Activated CD8-positive, alpha-beta T cell treated with anti-CD3 and anti-CD28 coated beads for 36 hours (primary cell): ENCODE measurements at places on chromosomes 11 and 22. TPM values are rescaled to one million over a fixed set of nuclear protein-coding genes. Genes with fewer than 3 reads are reported as not detected.

Gene ZP1
- not detected for total RNA-seq

Gene SCUBE2
- total RNA-seq = not detected

Gene CEND1
- total RNA-seq = 0.20 TPM

Gene PRG3
- not detected for total RNA-seq

Gene ADM
- 46.9 TPM for total RNA-seq

Gene WT1
- total RNA-seq = not detected

Gene FAM180B
- total RNA-seq = not detected

Gene OR52N4
- total RNA-seq = 0.47 TPM

Gene CCDC81
- 0.83 TPM for total RNA-seq
